ENCODE measurements at places on chromosomes 16 and 17.

DNA sequence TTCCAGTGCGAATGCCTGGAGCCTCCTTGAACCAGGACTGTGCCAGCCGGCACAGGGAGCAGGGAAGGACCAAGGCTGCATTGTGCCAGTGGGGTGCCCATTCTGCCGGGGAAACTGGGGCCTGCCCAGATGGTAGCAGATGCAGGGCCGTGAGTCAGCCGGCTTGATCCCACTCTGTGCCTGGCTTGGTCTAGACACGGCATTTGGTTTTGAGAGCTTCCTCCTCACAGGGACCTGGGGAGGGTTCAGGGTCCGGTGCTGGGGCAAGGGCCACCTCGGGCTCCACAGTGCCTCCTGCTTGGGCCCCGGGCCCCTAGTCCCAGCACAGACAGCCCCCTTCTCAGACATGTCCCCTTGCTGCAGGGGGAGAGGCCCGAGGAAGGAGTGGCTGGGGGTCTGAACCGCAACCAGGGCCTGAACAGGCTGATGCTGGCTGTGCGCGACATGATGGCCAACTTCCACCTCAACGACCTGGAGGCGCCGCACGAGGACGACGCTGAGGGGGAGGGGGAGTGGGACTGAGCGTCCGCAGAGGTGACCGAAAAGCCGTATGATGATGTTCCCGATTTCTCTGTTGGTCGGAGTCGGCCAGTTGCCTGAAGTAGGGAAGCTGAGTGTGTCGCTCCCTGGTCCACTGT lies 7.8 kb upstream of the MC1R start:
- DNase-seq, result no peak

DNA sequence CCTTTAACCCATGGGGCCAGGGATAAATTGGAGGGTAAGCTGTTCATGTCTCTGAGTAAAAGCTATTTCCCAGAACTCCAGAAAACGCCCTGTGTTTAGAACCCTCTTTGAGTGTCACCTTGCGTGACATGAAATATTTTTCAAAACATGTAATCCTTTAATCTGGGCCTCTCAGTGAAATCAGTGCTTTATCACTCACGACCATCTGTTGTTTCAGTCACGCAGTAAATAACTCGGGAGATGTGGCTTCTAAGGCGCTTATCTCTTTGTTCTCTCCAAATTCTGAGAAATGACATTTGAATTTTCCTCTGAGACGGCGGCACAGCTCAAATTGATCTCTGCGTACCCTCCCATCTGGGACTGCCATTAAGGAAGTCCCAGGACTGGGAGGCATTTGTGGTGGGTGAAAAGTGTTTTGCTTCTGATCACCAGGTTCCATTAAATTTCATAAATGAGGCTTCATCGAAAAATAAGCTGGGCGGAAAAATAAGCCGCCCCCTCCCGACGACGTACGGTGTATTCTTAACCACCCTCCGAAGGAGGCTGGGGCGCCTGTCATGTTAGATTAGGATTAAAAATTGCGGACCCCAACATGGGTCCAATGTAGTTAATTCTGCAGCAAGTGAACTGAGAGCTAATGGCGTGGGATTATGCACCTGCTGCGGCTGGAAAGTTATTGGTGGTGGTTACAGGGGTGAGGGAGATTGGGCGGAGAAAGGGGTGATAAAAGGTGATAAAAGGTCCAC lies 12.7 kb downstream of the WFDC1 start:
- DNase-seq, result no peak

- DNase-seq, result no peak
Observed at GRCh38 chr17:56613131-56613530, 19.6 kb downstream of the NOG start.

- DNase-seq, result no peak
Observed at GRCh38 chr17:78674156-78674555, 97.0 kb upstream of the DNAH17 start.

GRCh38 chr17:62619417-62620155 lies 7.9 kb upstream of the MRC2 start:
- no peak for DNase-seq

DNA sequence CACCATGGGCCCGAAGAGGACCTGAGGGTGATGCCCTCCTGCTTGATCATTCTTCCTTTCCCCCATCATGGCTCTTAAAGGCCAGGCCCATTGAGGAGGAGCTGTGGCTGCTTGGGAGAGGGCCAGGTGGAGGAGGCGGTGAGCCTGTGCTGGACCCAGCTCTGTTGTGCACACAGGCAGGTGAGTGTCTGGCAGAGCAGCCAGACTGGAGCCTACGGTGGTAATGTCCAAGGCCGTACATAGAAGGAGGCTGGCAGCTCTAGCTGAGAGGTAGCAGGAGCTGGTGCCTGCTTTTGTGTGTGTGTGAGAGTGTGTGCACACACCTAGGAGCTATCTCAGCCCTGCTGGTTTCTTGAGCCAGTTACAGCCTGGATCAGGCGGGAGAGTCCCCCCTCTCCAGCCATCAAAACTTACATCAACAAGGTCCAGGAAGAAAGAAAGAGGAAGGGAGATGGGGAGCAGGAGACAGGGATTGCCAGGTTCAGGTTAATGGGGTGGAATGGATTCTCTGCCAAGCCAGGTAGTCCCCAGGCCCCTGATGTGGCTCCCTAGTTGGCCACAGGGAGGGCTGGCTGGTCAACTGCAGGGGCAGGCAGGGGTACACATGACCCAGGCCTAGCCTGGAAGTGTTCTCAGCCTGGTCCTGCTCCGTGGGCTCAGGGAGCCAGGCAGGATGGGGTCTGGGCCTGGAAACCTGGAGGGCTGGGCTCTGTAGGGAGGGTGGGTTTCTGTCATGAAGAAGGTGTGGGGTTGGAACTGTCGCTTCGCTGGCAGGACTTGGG lies 107.1 kb downstream of the RAP1GAP2 start:
- no peak for DNase-seq

DNA sequence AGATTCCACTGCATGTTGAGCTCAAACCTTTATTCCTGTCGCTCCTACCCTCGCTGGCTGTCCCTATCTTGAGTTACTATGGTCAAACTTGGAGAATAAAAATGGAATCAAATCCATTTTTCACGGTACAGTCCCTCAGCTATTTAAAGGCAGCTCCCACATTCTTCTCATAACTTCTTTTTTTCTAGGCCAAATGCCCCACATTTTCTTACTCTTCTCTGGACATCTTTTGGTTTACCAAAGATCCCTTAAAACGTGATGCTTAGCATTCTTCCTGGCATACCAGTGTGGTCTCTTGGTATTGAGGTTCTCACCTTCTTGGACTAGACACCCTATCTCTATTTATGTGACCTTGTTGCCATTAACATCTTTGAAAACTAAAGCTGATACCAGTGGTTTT lies 48.3 kb upstream of the MAF start:
- no peak for DNase-seq

DNA sequence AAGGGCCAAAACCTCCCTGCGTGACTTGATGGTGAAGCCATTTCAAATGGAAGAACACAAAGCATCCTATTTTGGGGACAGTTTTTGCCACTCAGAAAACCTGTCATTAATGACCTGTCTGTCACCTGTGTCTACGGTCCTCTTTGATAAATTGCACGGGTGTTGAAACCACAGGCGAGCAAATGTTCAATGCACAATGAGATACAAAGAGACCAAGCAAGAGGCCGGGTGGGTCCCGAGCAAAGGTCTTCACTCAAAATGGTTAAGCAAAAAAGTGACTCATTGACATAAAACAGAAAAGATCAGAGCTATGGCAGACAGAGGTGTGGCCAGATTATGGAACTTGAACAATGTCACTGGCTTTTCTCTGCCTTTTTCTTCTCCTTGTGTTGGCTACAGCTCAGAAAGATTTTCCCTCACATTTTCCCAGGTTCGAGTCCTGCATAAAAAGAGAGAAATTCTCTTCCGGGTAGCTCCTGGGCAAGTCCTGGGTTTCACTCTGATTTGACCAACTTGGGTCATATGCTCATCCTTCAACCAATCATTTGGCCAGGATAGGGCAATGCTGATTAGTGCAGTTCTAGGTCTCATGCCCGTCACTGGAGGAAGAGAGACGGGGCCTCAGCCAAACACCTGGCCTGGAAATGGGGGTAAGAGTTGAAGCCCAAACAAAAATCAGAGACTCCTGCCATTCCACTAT lies 92.2 kb downstream of the CMC2 start:
- DNase-seq, result no peak

Measured in H54 (cell line).